ENCODE measurements at places on chromosomes 13 and 19.

DNA sequence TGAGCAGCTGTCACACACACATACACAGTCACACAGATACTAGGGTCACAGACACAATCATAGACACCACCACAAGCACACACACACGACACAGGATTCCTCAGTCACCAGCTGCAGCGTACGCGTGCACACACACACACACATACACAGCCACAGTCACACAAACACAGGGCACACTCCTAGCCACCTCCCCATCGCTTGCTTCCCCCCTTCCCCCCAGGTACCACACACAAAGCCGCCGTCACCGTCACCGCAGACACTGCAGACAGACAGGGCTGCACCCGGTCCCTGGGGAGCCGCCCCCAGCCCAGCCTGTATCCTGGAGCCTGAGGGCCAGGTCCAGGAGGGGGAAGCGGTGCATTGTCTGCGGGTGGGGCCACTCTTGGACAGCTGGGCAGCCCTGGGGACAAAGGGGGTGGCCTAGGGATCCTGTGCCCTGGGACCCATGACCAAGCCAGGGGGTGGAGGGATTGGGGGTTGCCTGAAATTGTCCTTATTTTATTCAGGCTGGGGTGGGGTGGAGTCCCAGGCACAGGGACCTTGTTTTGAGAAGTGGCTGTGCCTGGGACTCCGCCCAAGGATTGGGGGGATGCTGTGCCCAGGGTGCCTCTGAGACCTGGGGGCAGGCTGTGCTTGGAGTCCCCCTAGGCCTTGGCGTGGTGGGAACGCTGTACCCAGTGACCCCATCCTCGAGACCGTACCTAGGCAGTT is 957 bp downstream of the NUMBL start:
- DNase-seq = peak; percentile 20

DNA sequence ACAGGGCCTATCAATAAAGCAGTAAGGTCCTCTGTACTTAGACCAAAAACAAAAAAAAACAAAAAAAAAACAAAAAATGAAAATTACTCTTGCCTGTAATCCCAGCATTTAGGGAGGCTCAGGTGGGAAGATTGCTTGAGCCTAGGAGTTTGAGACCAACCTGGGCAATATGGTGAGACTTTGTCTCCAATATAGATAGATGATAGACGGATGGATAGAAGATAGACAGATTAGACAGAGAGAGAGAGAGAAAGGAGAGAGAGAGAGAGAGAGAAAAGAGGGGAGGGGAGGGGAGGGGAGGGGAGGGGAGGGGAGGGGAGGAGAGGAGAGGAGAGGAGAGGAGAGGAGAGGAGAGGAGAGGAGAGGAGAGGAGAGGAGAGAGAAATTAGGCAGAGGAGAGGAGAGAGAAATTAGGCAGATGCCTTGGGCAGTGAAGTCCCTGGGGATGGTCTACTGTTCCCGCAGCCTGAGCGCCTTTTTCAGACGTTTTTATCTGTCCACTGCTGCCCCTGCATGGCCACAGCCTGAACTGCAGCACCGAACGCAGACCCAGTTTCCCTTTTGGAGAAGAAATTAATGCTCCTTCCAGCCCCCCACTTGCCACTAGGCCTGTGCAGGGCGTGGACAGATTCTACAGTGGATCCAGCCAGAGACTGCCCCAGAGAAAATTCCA is 9.8 kb upstream of the ZNF627 start:
- peak; percentile 65 for DNase-seq

GRCh38 chr13:30559274-30559673 is 58.4 kb upstream of the USPL1 start:
- DNase-seq = no peak

- DNase-seq = no peak
Measured at GRCh38 chr13:106433066-106433465, 102.4 kb downstream of the EFNB2 start.

GRCh38 chr13:99281811-99282263 is 23.7 kb upstream of the GPR18 start:
- no peak for DNase-seq

GRCh38 chr13:75326173-75327134 is 155.5 kb downstream of the TBC1D4 start:
- peak; percentile 17 for DNase-seq

GRCh38 chr19:40411958-40412499 is 1.1 kb downstream of the PRX start:
- no peak for DNase-seq

GRCh38 chr19:4456476-4456842 is 1.1 kb downstream of the UBXN6 start:
- DNase-seq = peak; percentile 52

- no peak for DNase-seq
Measured at GRCh38 chr19:47063874-47064273, 15.4 kb upstream of the TMEM160 start.

GRCh38 chr19:33547676-33548075 is 26.1 kb upstream of the PEPD start:
- DNase-seq = no peak

GRCh38 chr19:7858109-7858770 is 15.9 kb downstream of the PRR36 start:
- DNase-seq = no peak

- DNase-seq = no peak
Measured at GRCh38 chr19:37699057-37699456, 20.5 kb downstream of the ZNF607 start.

DNA sequence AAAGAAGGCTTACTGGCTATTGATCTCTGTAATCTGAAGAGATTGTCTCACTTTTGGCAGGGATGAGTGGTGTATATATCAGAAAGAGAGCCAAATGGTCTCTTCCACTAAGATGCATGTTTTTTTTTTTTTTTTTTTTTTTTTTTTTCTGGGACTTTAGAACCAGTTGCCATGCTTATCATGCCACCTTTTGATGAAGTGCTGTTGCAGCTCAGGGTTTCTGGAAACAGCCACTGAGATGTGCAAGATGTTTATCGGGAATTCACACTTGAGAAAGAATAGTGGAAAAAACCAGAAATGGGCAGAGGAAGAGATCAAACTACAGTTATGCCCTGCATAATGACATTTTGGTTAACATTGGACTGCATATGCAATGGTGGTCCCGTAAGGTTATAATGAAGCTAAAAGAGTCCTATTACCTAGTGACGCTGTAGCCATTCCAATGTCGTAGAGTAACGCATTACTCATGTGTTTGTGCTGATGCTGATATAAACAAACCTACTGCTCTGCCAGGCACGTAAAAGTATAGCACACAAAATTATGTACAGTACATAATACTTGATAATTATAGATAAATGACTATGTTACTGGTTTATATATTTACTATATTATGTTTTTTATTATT is 121.0 kb downstream of the KLF5 start:
- DNase-seq = no peak
